ENCODE measurements at places on chromosomes 13 and 19. TPM values are rescaled to one million over a fixed set of nuclear protein-coding genes. Genes with fewer than 3 reads are reported as not detected.

DNA sequence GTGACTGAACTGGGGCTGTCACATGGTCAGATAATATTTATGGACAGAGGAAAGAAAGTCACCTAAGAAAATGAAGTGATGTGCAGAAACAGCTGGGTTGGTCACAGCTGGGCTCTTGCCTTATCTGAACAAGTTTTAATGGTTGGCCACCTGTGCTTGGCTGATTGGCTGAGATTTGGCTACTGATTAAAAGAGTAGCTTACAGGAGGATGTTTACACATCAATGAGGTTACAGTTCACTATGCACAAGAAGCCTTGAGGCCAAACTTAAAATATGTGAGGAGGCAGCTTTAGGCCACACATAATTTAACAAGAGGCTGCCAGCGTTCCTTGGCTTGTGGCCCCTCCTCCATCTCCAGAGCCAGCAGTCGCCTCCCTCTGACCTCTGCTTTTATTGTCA is 99.2 kb upstream of the C1QTNF9B start:
- DNase-seq, result no peak
- no peak overlapping the region for H3K27ac ChIP-seq
- no peak overlapping the region for H3K4me3 ChIP-seq
- no peaks in the 10 kb centered on the region for H3K36me3 ChIP-seq

LGALS7 gene
- total RNA-seq, result 0.22 TPM

GJA3 gene
- 2.7 TPM for total RNA-seq

SERTM1 gene
- total RNA-seq, result 1.6 TPM

ZNF20 gene
- total RNA-seq, result 3.4 TPM

CGB1 gene
- total RNA-seq, result not detected

- peaks cover 16% of the 10 kb centered on the region for H3K4me1 ChIP-seq
- no peaks in the 10 kb centered on the region for H3K27me3 ChIP-seq
- DNase-seq, result no peak
- H3K4me3 ChIP-seq, result no peak overlapping the region
- no peak overlapping the region for H3K27ac ChIP-seq
- H3K36me3 ChIP-seq, result no peaks in the 10 kb centered on the region
These were observed 25.8 kb downstream of the ABCC4 start for GRCh38 chr13:95275322-95276036.

Data from muscle of leg (tissue), 16 donors.